ENCODE measurements at places on chromosomes 7 and 10.

DNA sequence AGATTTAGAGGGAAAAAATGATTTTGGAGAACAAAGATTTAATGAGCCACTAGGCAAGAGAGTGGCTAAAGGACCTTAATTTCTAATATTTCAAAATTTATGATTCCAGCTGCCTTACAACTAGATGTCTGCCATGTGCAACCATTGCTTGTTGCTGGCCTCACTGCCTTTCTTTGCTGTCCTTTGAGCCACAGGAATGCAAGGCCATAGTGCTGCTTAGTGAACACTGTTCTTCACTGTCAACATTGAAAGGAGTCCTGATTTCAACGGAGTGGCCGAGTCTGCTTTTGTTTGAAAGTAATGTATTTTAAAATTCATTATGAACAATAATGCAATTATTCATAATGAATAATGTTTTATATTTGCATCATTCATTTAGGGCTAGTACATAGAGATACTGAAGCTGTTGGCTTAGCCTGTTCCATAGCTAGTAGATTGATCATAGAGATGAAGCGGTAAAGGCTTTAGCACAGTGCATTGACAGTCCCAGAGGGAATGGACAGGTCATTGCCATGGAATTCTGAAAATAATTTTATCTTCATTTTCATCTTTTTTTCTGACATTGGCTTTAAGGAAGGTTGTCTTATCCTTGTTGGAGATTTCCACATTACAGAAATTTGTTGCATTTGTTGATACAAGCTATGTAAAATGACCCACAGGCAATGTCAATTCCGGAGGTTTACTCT is 544.1 kb downstream of the AUTS2 start:
- DNase-seq = no peak

DNA sequence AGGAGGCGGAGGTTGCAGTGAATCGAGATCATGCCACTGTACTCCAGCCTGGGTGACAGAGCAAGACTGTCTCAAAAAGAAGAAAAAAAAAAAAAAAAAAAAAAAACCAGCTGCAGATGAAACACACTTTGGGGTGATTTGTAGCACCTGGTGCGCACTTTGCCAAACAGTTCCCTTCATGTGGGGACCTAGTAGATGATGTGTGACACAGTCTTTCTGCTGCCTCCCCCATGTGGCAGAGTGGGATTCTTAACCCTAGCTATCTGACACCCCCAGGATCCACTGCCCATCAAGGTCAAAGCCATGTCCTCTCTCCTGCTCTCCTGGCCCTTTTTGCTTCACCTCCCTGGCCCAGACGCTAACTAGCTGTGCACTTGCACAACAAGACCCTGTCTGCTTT is 52.1 kb upstream of the PDZD8 start:
- no peak for DNase-seq

DNA sequence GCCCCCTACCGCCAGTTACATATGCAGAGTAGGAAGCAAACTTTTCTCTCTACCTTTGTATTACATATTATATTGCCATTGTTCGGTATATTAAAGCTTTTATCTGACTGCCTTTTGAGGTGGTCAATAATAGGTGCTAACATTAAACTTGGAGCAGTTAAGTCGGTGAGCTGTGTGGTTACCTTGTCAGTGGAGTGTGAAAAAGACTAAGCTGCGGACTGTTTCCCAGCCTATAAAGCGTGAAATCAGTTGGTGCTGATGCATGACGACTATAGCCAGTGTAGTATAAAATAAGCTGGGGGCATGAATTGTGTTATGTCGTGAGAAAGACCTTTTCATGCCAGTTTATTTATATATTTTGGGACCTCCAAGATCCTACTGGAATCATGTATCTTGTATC is 33.7 kb downstream of the R3HCC1L start:
- no peak for DNase-seq

- no peak for DNase-seq
Measured at GRCh38 chr7:34755008-34755407, 97.0 kb downstream of the NPSR1 start.

- no peak for DNase-seq
Measured at GRCh38 chr10:98299341-98299740, 31.3 kb upstream of the LOXL4 start.

DNA sequence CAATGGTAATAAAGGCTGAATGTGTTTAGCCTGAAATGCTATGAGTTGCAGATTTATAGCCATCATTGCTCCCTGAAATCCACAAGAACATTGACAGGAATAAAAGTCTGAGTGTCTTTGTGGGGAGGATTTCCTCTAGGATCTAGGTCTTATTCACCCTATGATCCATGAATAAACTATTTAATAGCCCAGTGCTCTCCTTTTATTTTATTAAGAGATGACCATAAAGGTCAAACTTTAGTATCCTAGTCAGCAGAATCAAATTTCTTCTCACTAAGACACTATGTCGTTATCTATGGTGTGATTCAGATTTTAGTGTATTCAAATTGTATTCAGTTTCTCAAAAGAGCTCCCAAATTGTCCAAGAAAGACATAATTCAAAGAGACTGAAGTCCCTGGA is 67.8 kb upstream of the AKR1E2 start:
- no peak for DNase-seq

DNA sequence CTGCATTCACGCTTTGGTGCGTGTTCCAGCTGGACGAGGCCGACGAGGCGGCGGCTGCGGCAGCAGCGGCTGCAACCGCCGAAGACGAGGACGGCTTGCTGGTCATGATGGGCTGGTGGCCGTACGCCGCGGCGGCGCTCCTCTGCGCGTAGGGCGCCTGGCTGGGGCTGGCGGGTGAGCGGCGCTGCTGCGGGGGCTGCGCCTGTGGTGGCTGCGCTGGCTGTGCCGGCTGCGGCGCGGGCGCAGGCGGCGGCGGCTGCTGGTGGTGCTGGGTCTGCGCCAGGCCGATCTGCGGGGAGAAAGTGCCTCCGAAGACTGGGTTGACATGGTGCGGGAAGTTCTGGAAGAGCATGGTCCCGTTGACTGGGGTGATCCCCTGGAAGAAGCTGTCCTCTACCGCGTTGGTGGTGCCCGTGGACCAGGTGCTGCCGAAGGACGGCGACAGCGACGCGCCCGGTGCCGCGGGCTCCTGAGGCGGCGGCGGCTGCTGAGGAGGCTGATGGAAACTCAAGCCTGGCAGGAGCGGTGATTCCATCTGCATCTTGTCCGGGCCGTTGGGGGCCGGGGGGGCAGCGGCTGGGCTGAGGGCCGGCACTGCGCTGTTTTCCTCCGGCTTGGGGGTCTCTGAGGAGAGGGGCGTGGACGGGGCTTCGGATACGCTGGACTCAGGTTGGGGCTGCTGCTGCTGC is 51.1 kb downstream of the CPEB3 start:
- peak; percentile 6 for DNase-seq

DNA sequence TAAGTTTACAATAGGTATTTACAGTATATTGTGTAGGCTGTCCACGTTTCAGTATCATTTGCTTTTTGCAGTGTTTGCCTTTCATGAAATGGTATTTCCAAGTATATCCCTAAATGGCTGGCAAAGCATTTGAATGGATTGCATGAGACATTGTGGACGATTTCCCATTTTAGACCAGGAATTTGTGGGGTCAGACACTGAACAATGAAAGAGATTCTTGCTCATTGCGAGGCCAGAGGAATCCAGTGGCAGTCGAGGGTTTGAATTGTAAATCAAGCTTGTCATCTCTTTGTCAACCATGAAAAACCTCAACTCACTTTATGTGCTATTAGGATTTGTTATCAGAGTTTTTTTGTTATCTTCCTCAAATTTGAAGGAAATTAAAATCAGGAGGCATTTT is 70.8 kb downstream of the CREB5 start:
- no peak for DNase-seq

GRCh38 chr10:62182595-62182994 is 86.0 kb downstream of the RTKN2 start:
- no peak for DNase-seq

DNA sequence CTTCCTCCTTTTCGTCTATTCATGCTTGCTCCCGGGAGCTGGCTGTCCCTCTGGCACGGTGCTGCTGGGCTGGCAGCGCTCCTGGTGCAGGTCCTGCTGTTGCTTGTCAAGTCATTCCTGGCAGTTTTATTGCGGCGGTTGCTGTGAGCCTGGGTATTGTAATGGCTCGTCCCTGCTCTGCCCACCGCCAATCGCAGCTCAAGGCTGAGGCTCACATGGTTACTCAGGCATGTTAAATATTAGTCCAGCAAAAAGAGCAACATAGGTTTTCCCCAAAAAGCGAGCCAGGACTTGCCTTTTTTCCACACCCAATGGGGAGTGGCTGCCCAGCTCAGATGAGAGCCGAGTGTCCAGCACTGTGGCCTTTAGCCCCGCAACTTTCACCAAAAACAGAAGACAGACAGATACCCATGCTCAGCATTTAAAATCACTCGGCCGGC is 492.9 kb upstream of the FOXK1 start:
- no peak for DNase-seq

DNA sequence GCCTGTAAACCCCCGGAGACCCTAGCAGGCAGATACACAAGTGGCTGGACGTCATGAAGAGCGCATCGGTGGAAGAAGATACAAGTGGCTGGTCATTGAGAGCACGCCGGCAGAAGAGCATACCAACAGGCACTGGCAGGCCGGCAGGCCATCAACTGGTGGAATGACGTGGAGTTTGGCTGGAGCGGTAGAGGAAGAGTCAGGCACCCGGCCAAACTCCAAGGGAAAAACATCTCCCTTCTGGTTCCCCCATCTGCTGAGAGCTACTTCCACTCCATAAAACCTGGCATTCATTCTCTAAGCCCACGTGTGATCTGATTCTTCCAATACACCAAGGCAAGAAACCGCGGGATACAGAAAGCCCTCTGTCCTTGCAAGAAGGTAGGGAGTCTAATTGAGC is 113.4 kb upstream of the NPSR1 start:
- DNase-seq = no peak

- no peak for DNase-seq
Measured at GRCh38 chr10:77518241-77518909, 119.2 kb downstream of the KCNMA1 start.

DNA sequence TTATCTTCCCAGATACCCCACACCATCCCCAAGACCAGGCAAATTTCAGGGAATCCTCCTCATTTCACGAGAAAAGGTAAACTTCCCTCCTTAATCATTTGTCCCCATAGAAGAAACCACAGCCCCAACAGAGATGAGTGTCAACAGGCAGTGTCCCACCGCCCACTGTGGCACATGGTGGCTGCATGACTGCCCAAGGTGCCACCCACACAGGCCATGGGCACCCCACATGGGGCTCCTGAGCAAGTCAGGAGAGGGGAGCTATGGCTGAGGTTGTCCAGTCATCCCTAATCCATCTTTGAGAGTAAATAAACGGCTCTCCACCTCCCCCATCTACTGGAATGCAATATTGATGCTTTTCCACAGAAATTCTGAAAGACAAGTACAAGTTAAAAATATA is 44.1 kb downstream of the ANTXRL start:
- DNase-seq = no peak

DNA sequence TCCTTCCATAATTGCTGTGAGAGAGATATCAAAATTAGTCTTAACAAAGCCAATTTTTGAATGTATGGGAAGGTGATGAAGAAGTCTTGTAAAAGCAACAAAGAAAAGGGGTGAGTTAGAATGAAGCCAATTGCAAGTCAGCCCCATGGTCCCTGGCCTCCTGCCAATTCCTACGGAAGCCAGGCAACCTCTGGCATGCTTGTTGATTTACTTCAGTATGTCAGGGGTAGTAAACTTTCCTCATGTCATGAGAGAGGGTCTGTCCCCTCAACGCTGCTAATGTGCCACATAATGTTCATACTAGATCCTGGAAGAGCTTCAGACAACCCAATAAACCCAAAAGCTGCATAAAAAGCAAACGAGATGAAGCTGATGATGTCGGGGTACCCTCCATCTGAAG is 159.1 kb upstream of the YAE1 start:
- no peak for DNase-seq

- DNase-seq = no peak
Measured at GRCh38 chr10:8088504-8088903, 34.0 kb downstream of the GATA3 start.

- DNase-seq = no peak
Measured at GRCh38 chr7:53744403-53744760, 708.9 kb downstream of the POM121L12 start.

- DNase-seq = no peak
Measured at GRCh38 chr10:66882271-66882670, 43.6 kb upstream of the LRRTM3 start.

DNA sequence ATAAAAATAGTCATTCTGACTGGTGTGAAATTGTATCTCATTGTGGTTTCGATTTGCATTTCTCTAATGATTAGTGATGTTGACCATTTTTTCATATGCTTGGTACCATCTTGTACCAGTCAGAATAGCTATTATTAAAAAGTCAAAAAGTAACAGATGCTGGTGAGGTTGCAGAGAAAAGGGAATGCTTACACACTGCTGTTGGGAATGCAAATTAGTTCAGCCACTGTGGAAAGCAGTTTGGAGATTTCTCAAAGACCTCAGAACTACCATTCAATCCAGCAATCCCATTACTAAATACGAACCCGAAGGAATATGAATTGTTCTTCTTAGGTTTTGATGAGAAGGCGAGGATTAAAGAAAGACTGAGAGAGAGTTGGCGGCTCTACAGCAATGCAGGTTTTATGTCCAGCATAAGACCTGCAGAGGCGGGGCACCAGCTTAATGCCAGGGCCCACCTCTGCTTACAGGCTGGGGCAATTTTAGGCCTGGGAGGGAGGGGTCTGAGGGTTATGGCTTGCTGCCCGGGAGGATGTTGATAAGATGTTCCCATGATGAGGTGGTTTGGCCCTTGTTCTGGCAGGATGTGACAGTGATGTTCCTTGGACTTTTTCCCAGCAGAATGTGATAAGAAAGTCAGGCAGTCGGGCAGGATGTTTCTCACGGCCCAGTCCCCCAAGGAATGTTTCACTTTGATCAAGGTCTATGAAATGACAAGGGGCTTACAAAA is 74.4 kb downstream of the MEST start:
- DNase-seq = no peak
